ENCODE measurements at places on chromosomes 16 and 17.

- DNase-seq: no peak
Measured at GRCh38 chr16:69408475-69408874, 15.9 kb upstream of the CYB5B start.

GRCh38 chr16:50692999-50693781, at the start of gene NOD2:
TSS of gene NOD2 (plus strand) at chr16:50693606. CDS start at chr16:50699496, 5,890 bp downstream.
- DNase-seq: no peak

DNA sequence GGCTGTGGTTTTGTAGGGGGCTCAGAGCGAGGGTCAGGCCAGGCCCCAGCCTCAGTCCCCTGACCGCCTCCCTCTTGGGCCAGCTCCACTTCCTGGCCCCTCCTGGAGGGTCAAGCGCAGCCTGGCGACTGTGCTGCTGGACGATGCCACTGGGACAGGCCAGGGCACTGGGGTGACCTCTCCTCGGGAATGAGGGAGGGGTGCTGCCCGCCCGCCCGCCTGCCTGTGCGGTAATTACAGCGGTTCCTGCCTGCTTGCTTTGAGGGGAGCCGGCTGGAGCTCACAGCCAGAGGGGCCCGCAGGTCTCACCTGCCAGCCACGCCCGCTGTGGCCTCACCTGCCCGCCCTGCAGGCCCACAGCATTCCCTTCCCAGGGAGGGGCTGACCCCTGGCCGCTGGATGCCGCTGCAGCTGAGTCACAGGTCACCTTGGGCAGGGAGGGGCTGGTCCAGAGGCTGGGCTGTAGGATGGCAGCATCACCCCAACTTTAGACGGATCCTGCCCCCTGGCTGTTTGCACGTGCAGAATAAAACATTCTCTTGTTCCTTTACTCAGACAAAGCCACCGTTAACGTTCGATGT, 76.7 kb upstream of the CBX4 start:
- DNase-seq: no peak

- no peak for DNase-seq
Measured at GRCh38 chr17:28258347-28258887, 60.6 kb upstream of the TMEM97 start.

GRCh38 chr16:56348168-56349085, 76.9 kb downstream of the AMFR start:
- DNase-seq: no peak

- no peak for DNase-seq
Measured at GRCh38 chr16:79263425-79263824, 337.1 kb downstream of the MAF start.

- DNase-seq: no peak
Measured at GRCh38 chr16:86031141-86031678, 132.2 kb downstream of the IRF8 start.

GRCh38 chr17:81166033-81166492, at the start of gene AATK:
TSS of gene AATK (minus strand) at chr17:81166221. CDS start at chr17:81165992, 229 bp downstream.
- DNase-seq: no peak

DNA sequence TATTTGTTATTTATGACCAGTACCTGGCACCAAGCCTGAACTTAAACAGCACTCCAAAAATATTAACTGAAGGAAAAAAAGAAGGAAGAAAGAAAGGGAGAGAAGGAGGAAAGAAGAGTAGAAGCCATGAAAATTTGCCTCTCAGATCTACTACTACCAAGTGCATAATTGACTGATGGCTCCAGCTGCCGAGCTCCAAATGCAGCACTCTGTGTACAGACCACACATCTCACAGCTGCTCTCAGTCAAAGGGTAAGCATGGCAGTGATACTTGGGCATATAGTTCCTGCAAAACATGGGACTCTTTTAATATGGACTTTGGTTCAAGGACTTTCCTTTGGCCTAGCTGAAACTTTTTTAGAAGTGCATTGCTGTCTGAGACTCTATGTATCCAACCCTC, 44.0 kb upstream of the NOG start:
- no peak for DNase-seq

- DNase-seq: no peak
Measured at GRCh38 chr17:330993-331701, 21.5 kb downstream of the RPH3AL start.

GRCh38 chr17:57929386-57929785, 25.8 kb downstream of the CUEDC1 start:
- DNase-seq: no peak

DNA sequence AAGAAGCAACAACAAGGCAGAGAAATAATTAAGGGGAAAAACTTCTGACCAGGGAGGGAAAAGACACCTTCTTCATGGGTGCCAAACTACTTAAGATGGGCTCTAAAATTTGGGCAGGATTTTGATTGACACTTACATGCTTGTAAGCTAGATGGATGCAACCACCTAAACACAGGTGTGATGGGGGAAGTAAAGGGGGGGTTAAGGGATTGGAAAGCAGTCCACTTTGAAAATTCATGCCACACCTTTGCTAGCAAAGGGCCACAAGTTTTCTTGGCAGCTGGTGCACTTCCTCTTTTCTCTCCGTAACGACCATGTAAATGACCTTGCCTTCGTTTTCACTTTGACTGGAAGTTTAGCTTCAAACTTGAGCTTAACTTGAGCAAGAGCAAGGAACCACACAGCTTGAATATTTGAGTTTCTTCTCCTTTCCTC, 14.3 kb upstream of the PRKAR1A start:
- no peak for DNase-seq

- DNase-seq: no peak
Measured at GRCh38 chr17:77018504-77018903, 122.3 kb upstream of the SEC14L1 start.

GRCh38 chr17:17547210-17547764, 44.2 kb downstream of the PEMT start:
- no peak for DNase-seq
